GM12878 (cell line): ENCODE measurements at places on chromosomes 3 and 15.

GRCh38 chr15:59436774-59437141 lies 1.2 kb upstream of the FAM81A start:
- H3K36me3 ChIP-seq: no peaks in the 10 kb centered on the region
- no peak overlapping the region for H3K4me3 ChIP-seq
- H3K4me1 ChIP-seq: peaks cover 18% of the 10 kb centered on the region
- no peak overlapping the region for H3K27ac ChIP-seq
- DNase-seq: no peak

GRCh38 chr3:1774597-1774996 lies 324.1 kb upstream of the CNTN4 start:
- H3K27ac ChIP-seq: no peak overlapping the region
- H3K4me3 ChIP-seq: no peak overlapping the region
- H3K36me3 ChIP-seq: no peaks in the 10 kb centered on the region
- H3K27me3 ChIP-seq: no peaks in the 10 kb centered on the region
- H3K4me1 ChIP-seq: no peaks in the 10 kb centered on the region
- no peak for DNase-seq

- H3K27me3 ChIP-seq: no peaks in the 10 kb centered on the region
- H3K27ac ChIP-seq: no peak overlapping the region
- no peak overlapping the region for H3K4me3 ChIP-seq
Observed at GRCh38 chr3:28279770-28280169, 38.4 kb downstream of the CMC1 start.

- no peak overlapping the region for H3K4me3 ChIP-seq
- no peaks in the 10 kb centered on the region for H3K4me1 ChIP-seq
- H3K27me3 ChIP-seq: no peaks in the 10 kb centered on the region
- DNase-seq: no peak
- no peak overlapping the region for H3K27ac ChIP-seq
- H3K36me3 ChIP-seq: peaks cover 7% of the 10 kb centered on the region; the same call in 1 of the 2 replicates
Observed at GRCh38 chr3:37291275-37291700, 116.9 kb upstream of the LRRFIP2 start.

- H3K36me3 ChIP-seq: no peaks in the 10 kb centered on the region
- H3K27me3 ChIP-seq: no peaks in the 10 kb centered on the region; the same call in 1 of the 2 replicates
- no peak for DNase-seq
- H3K27ac ChIP-seq: no peak overlapping the region
- no peak overlapping the region for H3K4me3 ChIP-seq
Observed at GRCh38 chr3:154184582-154184981, 63.4 kb downstream of the ARHGEF26 start.

DNA sequence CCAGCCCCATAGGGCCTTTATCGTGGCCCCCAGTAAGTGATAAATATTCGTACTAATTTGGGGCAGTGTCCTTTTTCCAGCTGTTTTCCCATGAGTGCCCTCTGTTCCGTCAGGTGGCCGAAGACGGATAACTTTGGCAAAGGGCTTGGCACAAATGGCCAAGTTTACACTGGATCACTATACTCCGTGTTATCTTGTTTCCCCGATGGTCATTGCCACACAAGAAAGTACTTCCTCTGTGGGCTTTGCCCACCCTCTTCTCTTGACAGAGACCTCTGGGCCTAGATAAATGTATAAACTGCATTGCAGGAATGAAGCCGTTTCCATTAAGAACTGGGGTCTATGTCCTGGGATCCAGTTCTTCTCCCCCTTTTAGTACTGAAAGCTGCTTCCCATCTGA lies 39.1 kb downstream of the SMAD3 start:
- no peaks in the 10 kb centered on the region for H3K27me3 ChIP-seq
- no peak overlapping the region for H3K27ac ChIP-seq
- peaks cover 9% of the 10 kb centered on the region; the same call in 1 of the 2 replicates for H3K36me3 ChIP-seq

- H3K36me3 ChIP-seq: no peaks in the 10 kb centered on the region
- no peak for DNase-seq
- H3K27me3 ChIP-seq: no peaks in the 10 kb centered on the region
- H3K27ac ChIP-seq: no peak overlapping the region
Observed at GRCh38 chr15:48719668-48720067, 74.2 kb upstream of the FBN1 start.

GRCh38 chr3:12886736-12887135 lies 45.4 kb upstream of the RPL32 start:
- no peaks in the 10 kb centered on the region for H3K36me3 ChIP-seq
- no peak overlapping the region for H3K4me3 ChIP-seq
- H3K4me1 ChIP-seq: peaks cover 52% of the 10 kb centered on the region
- DNase-seq: no peak
- H3K27ac ChIP-seq: peak overlapping the region; percentile 75

GRCh38 chr3:177824190-177824786 lies 627.0 kb upstream of the TBL1XR1 start:
- no peak overlapping the region for H3K27ac ChIP-seq
- no peak overlapping the region for H3K4me3 ChIP-seq
- H3K4me1 ChIP-seq: peaks cover 6% of the 10 kb centered on the region

DNA sequence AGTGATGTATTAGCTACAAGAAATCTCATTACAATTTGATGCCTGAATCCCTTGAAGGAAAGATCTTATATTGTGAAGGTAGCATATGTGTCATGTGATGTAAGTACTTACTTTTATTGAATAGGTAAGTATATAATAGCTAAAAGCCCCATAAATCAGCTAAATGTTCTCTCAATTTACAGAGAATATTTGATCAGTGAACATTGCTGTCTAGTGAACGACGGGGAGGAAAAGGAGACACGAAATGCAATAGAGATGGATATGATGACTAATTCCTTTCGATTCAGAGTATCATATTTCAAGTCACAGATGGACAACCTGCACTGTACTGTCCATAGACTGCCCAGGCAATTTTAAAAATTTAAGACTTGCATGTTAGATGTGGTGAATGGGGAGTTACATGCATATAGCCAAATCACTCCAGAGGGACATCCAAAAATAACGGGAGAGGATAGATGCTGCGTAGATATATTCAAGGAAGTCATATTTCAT lies 462.1 kb upstream of the CDIN1 start:
- H3K4me1 ChIP-seq: no peaks in the 10 kb centered on the region
- no peak overlapping the region for H3K4me3 ChIP-seq
- H3K27ac ChIP-seq: no peak overlapping the region
- no peaks in the 10 kb centered on the region for H3K27me3 ChIP-seq
- H3K36me3 ChIP-seq: no peaks in the 10 kb centered on the region

GRCh38 chr3:119400466-119400865 lies 62.9 kb downstream of the TMEM39A start:
- H3K27ac ChIP-seq: peak overlapping the region; percentile 81
- H3K4me1 ChIP-seq: peaks cover 40% of the 10 kb centered on the region
- H3K4me3 ChIP-seq: no peak overlapping the region; the same call in 1 of the 2 replicates

GRCh38 chr3:105040026-105040622 lies 326.6 kb upstream of the ALCAM start:
- H3K27ac ChIP-seq: no peak overlapping the region
- H3K4me1 ChIP-seq: no peaks in the 10 kb centered on the region
- H3K36me3 ChIP-seq: no peaks in the 10 kb centered on the region
- H3K4me3 ChIP-seq: no peak overlapping the region
- H3K27me3 ChIP-seq: 0 out of 2 replicates have a peak, but pooled peaks cover 1% of the 10 kb centered on the region

DNA sequence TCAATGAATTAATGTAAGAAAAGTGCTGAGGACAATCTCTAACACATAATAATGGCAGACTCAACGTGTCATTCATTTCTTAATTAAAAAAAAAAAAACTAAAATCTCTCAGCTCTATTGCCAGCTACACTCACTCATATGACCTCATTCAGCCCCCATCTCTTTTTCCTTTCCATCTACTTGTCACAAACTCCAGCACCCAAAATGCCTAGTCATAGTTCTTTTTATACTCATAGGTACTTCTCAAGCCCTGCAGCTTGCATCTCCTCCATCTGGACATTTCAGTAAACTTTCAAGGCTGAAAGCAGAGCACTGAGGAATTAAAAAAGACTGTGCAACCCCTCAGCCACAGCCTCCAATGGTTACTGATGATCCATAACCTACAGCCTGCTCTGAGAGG lies 109.8 kb downstream of the PLCH1 start:
- H3K36me3 ChIP-seq: no peaks in the 10 kb centered on the region
- no peaks in the 10 kb centered on the region for H3K27me3 ChIP-seq
- no peak overlapping the region for H3K4me3 ChIP-seq
- H3K27ac ChIP-seq: no peak overlapping the region

DNA sequence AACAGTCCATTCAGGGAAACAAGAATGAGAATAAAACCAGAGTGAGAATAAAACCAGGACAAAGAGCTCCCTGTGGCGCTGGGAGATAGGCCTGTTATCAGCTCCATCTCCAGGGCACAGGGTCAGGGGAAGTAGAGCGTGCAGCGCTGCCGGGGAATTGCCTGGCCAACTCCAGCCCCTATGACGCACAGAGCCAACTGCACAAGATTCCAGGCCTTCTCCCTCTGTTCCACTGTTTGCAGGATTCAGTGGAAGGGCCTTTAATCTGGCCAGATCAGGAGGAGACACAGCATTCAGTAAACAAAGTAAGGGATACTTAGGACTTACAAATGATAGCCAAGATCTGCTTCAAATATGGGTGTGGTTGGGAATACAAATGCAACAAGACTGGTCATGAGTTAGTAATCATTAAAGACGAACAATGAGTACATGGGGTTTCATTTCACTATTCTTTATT lies 49.4 kb downstream of the ITGB5 start:
- H3K27ac ChIP-seq: no peak overlapping the region
- peaks cover 14% of the 10 kb centered on the region for H3K4me1 ChIP-seq
- no peak overlapping the region for H3K4me3 ChIP-seq
- H3K36me3 ChIP-seq: no peaks in the 10 kb centered on the region
- no peaks in the 10 kb centered on the region; the same call in 1 of the 2 replicates for H3K27me3 ChIP-seq

GRCh38 chr3:52350416-52350815 lies 34.3 kb downstream of the DNAH1 start:
- no peaks in the 10 kb centered on the region for H3K4me1 ChIP-seq

DNA sequence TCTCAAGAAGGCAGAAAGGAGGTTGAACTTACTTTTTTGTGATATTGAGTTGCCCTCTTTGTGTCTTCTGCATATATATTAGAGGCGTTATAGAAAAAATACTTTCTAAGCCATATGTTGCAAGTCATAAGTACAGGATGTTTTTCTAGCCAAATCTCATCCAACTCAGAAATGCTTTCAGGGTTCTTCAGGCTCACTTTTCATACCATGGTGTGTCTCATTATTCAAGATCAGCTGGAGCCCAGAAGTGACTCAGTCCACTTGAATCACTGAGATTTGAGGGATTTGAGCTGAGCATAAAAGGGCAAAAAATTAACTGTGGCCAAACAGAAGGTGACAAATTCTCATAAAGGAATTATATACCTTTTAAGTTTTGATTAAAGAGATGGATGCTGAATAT lies 157.3 kb downstream of the WNT5A start:
- H3K27ac ChIP-seq: no peak overlapping the region
- DNase-seq: no peak
- H3K4me3 ChIP-seq: no peak overlapping the region
- no peaks in the 10 kb centered on the region for H3K4me1 ChIP-seq
- peaks cover 1% of the 10 kb centered on the region for H3K27me3 ChIP-seq

- H3K27ac ChIP-seq: no peak overlapping the region
- no peaks in the 10 kb centered on the region for H3K4me1 ChIP-seq
- H3K27me3 ChIP-seq: no peaks in the 10 kb centered on the region; the same call in 1 of the 2 replicates
- H3K4me3 ChIP-seq: no peak overlapping the region
- no peaks in the 10 kb centered on the region for H3K36me3 ChIP-seq
Observed at GRCh38 chr15:40823572-40824343, 4.8 kb downstream of the PPP1R14D start.

GRCh38 chr15:42549032-42549491 lies 424 bp downstream of the HAUS2 start:
- H3K36me3 ChIP-seq: peaks cover 1% of the 10 kb centered on the region; the same call in 1 of the 2 replicates
- no peaks in the 10 kb centered on the region; the same call in 1 of the 2 replicates for H3K4me1 ChIP-seq
- no peaks in the 10 kb centered on the region for H3K27me3 ChIP-seq
- DNase-seq: no peak
- peak overlapping the region; percentile 72 for H3K27ac ChIP-seq
- peak overlapping the region; percentile 76 for H3K4me3 ChIP-seq

DNA sequence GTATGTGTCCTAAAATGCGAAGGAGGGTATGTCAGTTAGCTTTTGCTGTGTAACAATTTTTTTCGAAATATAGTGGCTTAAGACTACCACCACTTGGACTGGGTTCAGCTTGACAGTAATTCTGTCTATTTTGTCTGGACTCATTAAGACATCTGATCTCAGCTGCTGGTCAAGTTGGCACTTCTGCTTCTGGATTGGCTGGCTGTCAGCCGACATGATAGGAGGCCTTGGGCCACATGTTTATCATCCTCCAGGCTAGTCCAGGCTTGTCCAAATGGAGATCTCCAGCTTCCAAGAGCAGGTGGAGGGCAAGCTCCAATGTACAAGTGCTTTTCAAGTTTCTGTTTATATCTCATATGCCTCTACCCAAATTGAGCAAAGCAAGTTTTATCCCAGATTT lies 95.9 kb downstream of the GALK2 start:
- H3K36me3 ChIP-seq: no peaks in the 10 kb centered on the region
- no peak for DNase-seq
- H3K27ac ChIP-seq: no peak overlapping the region
- no peak overlapping the region for H3K4me3 ChIP-seq
- H3K4me1 ChIP-seq: no peaks in the 10 kb centered on the region

DNA sequence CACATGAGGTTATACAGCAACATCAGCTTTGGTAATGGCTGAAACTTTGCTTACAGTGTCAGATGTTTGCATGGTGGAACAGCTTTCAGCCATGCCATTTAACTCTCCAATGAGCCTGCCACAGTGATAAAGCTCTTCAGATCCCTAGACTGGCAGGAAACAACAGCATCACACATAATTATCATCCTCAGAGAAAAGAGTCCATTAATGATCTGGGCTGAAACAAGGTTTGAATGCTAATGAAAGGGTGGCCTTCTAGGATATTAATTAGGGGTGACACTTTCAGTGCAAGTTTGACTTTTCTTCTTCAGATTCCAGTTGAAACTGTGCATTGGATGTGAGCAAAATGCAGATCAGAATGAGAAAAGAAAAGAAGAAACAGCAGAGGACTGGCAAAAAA lies 166.6 kb downstream of the IGSF11 start:
- no peaks in the 10 kb centered on the region; the same call in 1 of the 2 replicates for H3K27me3 ChIP-seq
- no peak overlapping the region for H3K27ac ChIP-seq
- no peaks in the 10 kb centered on the region for H3K4me1 ChIP-seq
- no peaks in the 10 kb centered on the region for H3K36me3 ChIP-seq

GRCh38 chr15:89578146-89578545 lies 2.9 kb downstream of the TICRR start:
- H3K27ac ChIP-seq: no peak overlapping the region
- H3K36me3 ChIP-seq: peaks cover 4% of the 10 kb centered on the region; the same call in 1 of the 2 replicates
- H3K4me1 ChIP-seq: peaks cover 3% of the 10 kb centered on the region; the same call in 1 of the 2 replicates
